ENCODE measurements at places on chromosomes 3 and 15. TPM values are rescaled to one million over a fixed set of nuclear protein-coding genes. Genes with fewer than 3 reads are reported as not detected.

FAM227B gene
- total RNA-seq = 3.4 TPM

KLHL40 gene
- total RNA-seq = not detected

CCDC80 gene
- total RNA-seq = 114 TPM

GOLGA8T gene
- not detected for total RNA-seq

RBPMS2 gene
- 0.59 TPM for total RNA-seq

ALG1L2 gene
- not detected for total RNA-seq

ZNF385D gene
- 1.3 TPM for total RNA-seq

TRPC1 gene
- 8.2 TPM for total RNA-seq

Measured in bronchus fibroblast of lung (primary cell).